Activated T-cell treated with anti-CD3 and anti-CD28 coated beads, Interleukin-2, amount 50 U/mL, for 4 hours (primary cell): ENCODE measurements at places on chromosomes 5 and 9. TPM values are rescaled to one million over a fixed set of nuclear protein-coding genes. Genes with fewer than 3 reads are reported as not detected.
A peak's percentile ranks its signal among the peaks of the same experiment; 100 is the strongest.

GRCh38 chr5:142614054-142614453 is 71.8 kb downstream of the FGF1 start:
- no peak for DNase-seq

GRCh38 chr5:158039911-158040347 is 181.0 kb upstream of the CLINT1 start:
- no peak for DNase-seq

GRCh38 chr5:944992-945685 is 52.5 kb downstream of the TRIP13 start:
- no peak for DNase-seq

DNA sequence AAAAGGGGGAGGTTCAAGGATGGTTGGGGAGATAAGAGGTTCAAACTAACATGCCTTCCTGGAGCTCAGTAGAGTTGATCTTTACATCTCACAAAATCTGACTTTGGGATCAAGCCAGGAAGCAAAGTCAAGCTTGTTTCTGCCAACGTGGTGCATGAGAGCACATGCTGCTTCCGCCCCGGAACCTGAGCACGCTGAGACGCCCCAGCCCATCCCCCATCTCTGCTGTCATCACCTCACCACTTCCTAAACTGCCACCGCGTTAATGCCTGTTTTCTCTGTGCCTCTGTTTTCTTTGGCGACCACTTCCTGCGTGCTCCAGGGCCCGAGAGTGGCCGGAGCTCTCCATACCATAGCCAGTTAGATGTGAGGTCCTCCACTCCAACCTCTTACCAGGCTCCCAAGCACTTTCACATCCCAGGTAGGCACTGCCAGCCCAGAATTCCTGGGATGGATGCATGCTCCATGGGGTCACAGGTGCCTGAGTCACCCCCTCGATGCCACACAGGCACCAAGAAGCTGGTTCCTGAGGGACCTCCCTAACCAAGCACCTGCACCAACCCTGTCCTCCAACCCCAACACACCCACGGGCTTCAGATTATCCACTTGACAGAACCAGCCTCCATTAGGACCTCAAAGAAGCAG is 31.2 kb upstream of the AFAP1L1 start:
- DNase-seq = peak; percentile 78

DNA sequence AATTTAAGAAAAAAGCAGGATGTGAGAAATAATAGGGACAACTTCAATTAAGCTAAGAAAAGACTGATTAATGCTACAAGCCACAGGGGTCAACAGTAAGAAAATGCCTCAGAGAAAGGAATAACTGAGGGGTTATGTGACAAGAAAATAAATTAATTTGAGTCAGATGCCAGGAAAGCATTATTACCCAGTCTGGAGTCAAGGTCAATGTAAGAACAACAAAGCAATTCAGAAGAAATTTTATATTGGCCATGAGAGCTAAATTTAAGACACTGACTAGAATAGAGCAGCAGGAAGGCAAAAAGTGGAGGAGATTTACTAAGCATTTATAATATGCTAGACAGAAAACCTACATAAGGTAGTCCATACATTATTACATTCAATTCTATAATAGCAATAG is 73.5 kb downstream of the CDH10 start:
- no peak for DNase-seq

GRCh38 chr5:88792144-88792840 is 90.7 kb downstream of the MEF2C start:
- DNase-seq = no peak

GRCh38 chr5:180535573-180535972 is 41.4 kb downstream of the CNOT6 start:
- DNase-seq = no peak

DNA sequence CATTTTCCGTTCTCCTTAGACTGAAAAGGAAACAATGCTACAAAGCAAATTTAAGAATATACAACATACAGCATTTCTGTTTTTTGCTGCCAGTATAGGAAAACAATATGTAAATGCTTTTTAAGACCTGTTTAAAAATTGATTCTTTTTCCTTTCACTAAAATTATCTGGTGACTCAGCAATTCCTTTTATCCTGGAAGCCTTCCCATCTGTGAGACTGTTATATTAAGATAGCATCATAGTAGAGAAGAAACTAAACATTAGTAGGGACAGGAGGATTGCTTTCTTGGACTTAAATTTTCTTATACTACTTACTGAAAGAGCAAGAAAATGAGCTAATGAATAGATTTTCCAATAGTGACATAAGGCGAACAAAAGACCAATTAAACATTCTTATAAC is 30.0 kb upstream of the GPR21 start:
- no peak for DNase-seq

- no peak for DNase-seq
These were observed 190.9 kb upstream of the FREM1 start for GRCh38 chr9:15101095-15101494.

- DNase-seq = no peak
These were observed 206.2 kb downstream of the HSPA4 start for GRCh38 chr5:133257977-133258376.

- DNase-seq = no peak
These were observed 188.2 kb downstream of the TRIO start for GRCh38 chr5:14331386-14331781.

- DNase-seq = no peak
These were observed 264.1 kb downstream of the GLIS3 start for GRCh38 chr9:4035777-4036176.

- DNase-seq = no peak
These were observed 11.8 kb downstream of the FAM163B start for GRCh38 chr9:133597316-133597957.

- no peak for DNase-seq
These were observed 5.3 kb downstream of the IL9 start for GRCh38 chr5:135890296-135890695.

Gene PCDHAC1
- not detected for total RNA-seq

Gene SLC45A2
- total RNA-seq = not detected

Gene PCDHGB7
- not detected for total RNA-seq

Gene UGT3A2
- not detected for total RNA-seq

Gene FABP6
- not detected for total RNA-seq

Gene MYMK
- total RNA-seq = not detected

Gene SLC6A19
- 0.08 TPM for total RNA-seq

Gene UBAC1
- 31.4 TPM for total RNA-seq

Gene PCDHA1
- not detected for total RNA-seq

Gene GLE1
- total RNA-seq = 39.3 TPM
